ENCODE measurements at places on chromosomes 7 and 10. TPM values are rescaled to one million over a fixed set of nuclear protein-coding genes. Genes with fewer than 3 reads are reported as not detected.
A peak's percentile ranks its signal among the peaks of the same experiment; 100 is the strongest.

DNA sequence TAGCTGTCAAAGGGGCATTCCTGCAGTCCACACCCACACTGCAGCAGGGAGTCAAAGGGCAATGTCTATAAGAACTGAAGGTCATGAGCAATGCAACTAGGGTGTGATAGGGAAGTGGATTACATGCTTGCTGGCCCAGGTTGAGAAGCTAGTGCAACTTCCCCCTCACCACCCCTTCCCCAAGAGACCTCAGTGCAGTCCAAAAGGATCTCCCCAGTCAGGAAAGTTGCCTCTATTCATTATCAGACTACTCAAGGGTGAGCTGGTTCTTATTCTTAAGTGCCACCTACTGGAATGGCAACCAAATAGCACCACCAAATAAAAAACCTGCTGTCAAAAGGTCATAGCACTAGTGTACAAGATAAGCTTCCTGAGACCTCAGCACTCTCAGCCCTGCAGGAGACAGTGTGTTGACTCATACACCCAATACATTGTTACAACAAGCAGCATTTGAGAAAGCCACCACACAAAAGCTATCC is 28.2 kb downstream of the MTERF1 start:
- DNase-seq, result no peak

DNA sequence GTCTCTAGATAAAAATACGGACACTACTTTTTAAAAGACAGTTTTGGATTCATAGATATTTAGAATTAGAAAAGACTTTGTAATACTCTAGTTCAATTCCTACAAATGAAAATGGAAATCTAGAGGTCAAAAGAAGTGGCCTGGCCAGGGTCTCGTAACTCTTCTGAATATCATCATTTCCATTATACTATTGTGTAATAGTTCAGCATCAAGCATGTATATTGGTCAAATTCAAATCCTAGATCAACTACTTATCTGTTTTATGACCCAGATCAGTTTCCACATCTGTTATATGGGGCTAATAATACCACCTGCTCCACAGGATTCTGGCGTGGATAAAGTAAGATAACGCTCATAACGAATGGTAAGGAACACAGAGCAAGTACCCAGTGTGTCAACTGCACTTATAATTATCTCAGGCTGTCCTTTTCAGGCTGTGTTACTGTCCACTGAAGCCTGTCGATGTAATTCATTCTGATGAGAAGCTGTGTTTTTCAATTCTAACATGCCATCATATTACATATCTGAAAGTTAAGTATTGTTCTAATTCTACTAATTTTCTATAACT is 54.3 kb downstream of the ARHGAP21 start:
- no peak for DNase-seq

DNA sequence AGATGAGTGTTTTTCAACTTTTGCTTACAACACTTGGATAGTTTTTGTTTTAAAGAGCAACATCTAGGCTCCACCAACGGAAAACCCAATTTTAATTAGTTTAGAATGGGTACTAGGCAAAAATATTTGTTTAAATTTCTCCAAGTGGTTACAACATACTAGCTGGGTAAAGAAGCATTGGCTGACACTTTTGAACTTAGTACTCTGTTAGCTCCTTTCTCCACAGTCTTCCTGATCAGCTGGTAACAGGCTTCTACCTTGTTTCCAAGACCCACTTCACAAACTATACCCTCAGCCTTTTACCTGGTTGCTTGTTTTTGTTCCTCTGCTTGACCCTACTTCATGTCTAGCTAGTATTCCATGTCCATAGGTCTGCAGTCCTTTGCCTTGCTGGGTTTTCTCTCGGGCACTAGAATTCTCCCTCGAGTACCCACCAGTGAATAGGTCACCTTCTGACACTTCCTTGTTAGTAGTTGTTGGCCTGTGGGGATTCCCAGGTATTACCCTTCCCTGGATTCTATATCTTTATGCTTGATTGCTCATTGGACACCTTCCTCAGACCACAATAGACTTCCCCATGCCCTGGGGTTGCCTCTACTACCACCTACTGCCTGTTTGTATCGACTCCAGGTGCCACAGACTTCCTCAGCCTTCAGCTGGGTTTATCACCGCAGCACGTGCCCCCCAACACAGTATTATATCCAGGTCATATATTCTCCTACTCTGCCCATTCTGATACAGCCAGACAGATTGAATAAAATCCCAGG is 42.0 kb downstream of the PRPS1L1 start:
- no peak for DNase-seq

DNA sequence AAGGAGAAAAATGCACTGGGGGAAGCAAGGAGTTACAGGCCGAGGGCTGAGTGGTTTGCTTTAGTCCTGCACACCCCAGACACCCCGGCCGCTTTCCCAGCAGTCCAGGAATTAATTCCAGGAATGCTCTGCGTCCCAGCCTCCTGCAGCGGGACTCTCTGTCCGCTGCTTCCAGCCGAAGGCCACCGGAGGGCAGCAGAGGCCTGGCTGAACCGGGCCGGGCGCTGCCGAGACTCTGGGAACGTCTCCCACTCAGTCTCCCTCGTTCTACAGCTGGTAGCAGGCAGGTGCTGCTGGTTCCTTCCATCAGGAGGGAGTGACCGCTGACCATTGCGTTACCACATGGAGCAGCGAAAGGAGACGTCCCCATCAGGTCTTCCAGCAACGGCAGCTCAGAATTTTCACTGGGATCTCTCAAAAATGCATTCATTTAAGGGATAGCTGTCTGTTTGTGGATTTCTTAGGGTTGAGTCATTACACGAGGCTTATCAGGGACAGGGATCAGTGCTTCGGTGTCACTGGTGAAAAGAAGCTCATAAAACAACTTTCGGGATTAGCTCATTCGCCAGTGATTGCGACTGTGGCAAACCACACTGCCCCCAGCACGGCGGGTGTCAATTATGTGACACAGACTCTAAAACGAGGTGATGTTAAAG is 24.9 kb upstream of the PITRM1 start:
- peak; percentile 82 for DNase-seq

DNA sequence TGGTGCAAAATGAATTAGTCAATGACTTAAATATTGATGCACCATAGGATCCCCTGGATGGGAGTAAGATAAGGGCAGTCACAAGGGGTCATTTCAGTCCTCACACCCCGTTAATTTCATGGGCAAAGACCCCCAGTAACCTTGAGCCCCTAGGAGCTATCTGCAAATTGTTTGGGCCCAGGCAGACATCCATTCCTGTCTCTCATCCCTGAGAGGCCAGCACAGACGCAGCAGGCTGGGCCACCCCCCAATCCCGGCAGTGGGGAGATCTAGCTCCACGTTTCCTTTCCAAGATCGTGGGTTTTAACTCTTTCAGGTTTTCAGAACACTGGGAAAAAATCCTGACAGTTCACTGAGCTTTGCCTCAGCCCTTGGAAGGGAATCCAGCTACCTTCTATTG is 40.1 kb downstream of the PNLIPRP2 start:
- DNase-seq, result no peak

Gene MOGAT3
- not detected for total RNA-seq

GRCh38 chr10:95841661-95842498 is 65.9 kb upstream of the CC2D2B start:
- DNase-seq, result no peak

DNA sequence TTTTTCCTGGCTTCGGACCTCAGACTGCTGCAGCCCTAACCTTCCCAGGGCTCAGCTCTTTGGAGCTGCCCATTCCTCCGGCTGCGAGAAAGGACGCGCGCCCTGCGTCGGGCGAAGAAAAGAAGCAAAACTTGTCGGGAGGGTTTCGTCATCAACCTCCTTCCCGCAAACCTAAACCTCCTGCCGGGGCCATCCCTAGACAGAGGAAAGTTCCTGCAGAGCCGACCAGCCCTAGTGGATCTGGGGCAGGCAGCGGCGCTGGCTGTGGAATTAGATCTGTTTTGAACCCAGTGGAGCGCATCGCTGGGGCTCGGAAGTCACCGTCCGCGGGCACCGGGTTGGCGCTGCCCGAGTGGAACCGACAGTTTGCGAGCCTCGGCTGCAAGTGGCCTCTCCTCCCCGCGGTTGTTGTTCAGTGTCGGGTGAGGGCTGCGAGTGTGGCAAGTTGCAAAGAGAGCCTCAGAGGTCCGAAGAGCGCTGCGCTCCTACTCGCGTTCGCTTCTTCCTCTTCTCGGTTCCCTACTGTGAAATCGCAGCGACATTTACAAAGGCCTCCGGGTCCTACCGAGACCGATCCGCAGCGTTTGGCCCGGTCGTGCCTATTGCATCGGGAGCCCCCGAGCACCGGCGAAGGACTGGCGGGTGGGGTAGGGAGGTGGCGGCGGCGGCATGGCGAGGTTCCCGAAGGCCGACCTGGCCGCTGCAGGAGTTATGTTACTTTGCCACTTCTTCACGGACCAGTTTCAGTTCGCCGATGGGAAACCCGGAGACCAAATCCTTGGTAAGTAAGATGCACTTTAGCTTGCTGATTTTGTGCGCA is at the start of gene PLXDC2:
Gene PLXDC2 (plus strand): TSS at position 22 of the 820 bp plus-strand sequence.
- peak; percentile 60 for DNase-seq

- DNase-seq, result no peak
These were observed 10.7 kb upstream of the SPOCK2 start for GRCh38 chr10:72098836-72099599.

All from ureter (tissue), 1 donor.